ENCODE measurements at places on chromosomes 1 and 21.
A peak's percentile ranks its signal among the peaks of the same experiment; 100 is the strongest.

DNA sequence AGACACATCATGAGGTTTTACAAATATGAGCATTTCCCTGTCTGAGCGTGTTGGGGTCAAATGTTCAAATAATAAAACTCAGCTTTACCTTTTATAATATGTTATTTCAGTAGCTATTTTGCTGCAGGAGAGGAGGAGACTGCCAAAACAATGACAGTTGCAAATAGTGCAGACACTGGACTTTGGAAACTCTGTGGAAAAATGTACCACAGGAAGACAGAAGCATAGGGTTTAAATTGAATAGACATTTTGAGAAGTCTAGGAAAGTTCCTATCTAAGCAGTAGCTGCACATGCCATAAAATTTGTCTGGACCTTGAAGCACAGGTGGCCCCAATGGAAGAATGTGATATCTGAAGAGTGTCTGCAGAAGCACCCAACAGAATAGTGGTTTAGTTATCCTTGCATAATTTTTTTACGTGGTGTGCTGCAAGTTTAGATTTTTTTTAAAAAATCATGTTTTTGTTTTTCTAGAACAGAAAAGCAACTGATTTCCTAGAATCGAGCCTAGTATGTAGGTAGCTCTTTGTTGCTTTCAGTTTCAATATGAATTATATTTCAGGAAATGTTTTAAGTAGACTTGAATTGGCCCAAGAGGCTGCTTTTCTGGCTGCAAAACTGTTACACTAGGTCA is 14.0 kb upstream of the GBP5 start:
- no peak for DNase-seq

- DNase-seq = no peak
Measured at GRCh38 chr1:96996001-96996400, 274.4 kb downstream of the PTBP2 start.

- no peak for DNase-seq
Measured at GRCh38 chr1:41776891-41777441, 141.8 kb downstream of the HIVEP3 start.

DNA sequence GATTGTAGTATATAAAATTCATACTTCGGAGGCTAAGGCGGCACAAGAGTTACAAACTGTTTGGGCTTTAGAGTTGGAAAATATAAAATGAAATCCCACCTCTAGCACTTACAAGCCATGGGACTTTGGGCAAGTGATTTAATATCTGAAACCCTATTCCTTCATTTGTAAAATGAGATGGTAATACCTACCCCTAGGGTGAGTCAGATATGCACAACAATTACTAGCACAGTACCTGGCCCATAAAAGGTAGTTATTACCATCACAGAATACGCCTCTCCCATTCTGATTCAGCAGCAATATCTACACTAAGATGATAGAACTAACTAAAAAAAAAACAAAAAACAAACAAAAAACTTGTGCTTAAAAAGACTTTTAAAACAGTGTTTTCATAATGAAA is 3.5 kb downstream of the KLHL12 start:
- DNase-seq = peak; percentile 52

- DNase-seq = no peak
Measured at GRCh38 chr21:41055266-41055665, 112.7 kb upstream of the BACE2 start.

DNA sequence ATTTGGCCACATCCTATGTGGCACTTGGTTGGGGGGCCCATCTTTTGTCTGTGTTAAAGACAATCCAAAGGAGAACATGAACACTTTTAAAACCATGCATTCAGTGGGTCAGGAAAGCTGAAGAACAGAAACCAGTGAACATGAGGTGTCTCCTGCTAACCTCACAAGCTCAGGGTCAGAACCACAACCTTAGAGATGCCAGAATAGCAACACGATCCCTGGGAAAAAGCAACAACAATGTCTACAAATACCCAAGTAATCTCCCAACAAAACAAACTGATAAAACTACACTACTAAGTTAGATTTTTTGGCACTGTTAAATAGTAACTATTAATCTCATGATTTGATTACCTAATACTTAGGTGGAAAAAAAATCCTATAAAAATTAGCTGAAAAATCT is 34.1 kb upstream of the GNG4 start:
- no peak for DNase-seq

- DNase-seq = peak; percentile 85
Measured at GRCh38 chr1:151585622-151586021, 26.2 kb upstream of the SNX27 start.

DNA sequence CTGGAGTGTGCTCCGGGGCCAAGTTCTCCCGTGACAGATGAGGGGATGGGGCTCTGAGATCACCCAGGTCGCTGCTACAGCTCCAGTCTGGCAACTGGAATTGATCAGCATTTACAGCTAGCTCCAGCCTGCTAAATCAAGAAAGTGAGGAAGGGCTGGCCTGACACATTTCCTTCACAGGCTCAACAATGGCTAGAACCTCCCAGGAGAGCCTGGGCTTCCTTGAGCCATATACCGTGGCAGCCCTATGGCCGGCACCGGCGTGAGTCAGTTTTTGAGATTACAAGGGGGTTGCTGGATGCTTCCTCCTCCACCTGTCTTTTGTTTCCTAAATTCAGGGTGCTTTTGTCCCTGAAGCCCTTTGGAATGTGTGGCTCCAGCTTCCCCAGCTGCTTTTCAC is 104.2 kb downstream of the ETS2 start:
- no peak for DNase-seq

DNA sequence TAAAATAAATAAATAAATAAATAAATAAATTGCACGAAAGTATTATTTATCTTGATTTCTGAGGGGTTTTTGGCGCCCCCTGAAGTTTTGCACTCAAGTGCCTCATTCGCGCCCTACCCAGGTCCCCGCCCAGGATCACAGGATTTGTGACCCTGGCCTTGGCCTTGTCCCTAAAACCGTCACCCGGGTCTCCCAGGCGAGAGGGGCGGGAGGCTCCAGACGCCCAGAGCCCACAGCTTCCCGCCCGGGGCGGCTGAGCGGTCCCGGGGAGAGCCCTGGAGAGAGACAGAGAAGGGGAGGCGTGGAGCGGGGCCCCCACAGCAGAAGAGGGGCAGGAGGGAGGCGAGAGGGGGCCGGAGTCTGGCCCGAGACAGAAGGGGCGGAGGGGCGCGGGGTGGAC is 91.8 kb upstream of the CASZ1 start:
- no peak for DNase-seq

DNA sequence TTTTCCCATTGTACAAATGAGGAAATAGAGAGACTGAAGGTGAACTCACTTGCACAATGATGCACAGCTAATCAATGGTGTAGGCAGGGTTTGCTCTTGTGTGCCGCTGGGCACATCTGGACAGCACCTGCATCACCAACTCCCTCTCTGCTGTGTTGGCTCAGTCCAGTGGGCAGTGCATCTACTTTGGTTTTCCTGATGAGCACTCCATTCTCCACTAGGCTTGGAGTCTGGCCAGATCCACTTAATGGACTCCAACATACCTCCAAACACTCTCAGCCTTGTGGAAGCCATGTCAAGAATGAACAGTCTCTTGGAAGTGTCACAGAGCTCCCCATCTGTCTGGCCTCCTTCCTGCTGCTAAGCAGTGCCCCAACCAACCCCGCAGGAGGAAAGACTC is 152.2 kb downstream of the HIVEP3 start:
- DNase-seq = no peak

GRCh38 chr1:50452700-50453099 is 29.5 kb upstream of the DMRTA2 start:
- DNase-seq = no peak

- DNase-seq = no peak
Measured at GRCh38 chr21:32765058-32765457, 6.5 kb downstream of the PAXBP1 start.

GRCh38 chr1:41475859-41476567 is 8.5 kb downstream of the EDN2 start:
- DNase-seq = peak; percentile 67

DNA sequence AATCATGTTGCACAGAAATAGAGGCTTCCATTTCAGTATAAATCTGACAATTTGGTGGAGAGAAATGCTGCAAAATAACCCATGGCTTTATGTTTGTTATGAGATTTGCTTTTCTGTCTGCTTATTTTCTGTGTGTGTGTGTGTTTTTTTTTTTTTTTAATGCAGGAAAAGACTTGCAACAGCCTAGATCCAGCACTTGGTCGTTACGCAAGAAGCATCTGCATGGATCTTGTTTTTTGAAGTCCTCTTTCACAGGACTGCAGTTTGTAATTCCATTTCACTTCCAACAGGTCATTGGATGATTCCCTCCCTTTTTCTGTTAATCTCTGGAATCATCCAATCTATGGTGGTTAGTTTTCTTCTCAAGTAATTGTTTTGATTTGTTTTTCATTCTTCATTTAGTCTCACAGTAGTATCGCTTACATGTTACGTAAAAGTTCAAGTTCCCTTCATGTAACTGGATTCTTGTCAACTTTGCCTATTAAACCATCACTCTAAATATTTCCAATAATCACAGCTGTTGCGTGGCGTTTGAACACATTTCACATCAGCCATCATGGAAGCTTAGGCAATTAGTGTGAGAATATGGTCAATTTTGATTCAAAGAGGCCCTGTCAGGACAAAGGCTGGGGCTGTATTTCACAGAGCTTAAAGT is 312.9 kb downstream of the NFIA start:
- no peak for DNase-seq

DNA sequence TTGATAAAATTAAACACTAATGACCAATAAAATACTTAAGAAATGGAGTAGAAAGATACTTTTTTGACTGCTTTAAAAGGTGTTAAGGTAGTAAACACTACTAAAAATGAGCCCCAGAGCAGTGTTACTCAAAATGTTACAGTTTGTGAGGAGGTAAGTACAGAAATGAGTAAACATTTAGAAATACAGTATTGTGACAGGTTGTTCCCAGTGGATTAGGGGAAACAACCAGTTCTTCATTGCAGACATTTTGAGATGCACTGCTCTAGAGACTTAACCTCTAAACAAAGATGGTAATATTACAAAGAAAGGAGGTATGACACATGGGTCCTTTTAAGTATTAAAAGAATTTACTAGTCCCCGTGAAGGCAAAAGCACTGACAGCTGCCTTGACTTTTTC is 12.7 kb downstream of the DHX9 start:
- no peak for DNase-seq

DNA sequence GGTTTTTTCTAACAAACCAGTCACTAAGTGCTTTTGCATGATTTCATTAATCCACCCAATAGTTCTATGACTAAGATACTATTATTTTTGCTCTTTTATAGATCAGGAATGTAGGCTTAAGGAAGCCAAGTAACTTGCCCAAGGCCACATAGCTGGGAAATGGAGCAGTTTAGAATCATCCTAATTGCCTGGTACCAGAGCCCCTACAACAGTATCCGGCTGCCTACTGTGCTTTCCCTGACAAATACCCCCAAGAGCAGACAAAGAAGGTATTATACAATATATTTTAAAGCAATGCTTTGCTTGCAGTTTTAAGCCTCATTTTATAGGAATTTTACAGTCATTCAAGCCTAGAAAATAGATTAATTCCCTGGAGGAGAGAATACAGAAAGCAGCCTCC is 45.5 kb upstream of the RASAL2 start:
- DNase-seq = peak; percentile 28

All from bronchial epithelial cell (primary cell).